ENCODE measurements at places on chromosomes 5 and 9.

DNA sequence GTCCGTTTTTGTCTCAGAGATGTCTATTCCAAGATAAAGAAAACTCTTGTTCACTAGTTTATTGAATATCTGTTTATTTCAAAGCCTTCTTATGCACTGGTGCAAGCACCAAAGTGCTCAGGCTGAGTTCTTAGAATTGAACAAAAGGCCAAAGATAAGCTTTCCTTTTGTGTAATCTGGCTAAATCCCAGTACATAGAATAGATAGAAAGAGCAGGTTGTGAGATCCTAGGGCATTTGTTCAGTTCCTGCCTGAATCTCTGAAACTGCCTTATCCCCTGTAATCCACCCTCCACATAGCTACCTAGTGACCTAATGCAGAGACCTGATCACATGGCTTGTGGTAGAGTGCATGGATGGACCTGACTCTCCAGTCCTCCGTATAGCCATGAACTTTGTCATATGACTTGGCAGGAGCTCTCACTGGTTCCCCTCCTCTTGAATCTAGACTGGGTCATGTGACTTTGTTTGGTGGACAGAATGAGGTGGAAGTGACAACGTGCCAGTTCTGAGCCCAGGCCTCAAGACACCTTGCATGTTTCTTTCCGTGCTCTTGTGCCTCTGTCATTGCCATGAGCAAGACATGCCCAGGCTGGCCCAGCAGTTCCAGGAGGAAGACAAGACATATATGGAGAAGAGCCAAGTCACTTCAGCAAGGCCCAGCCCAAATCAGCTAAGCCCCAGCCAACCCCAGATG is 139.3 kb upstream of the SHB start:
- no peak for DNase-seq

GRCh38 chr5:36214436-36214835 is 27.3 kb downstream of the NADK2 start:
- no peak for DNase-seq

DNA sequence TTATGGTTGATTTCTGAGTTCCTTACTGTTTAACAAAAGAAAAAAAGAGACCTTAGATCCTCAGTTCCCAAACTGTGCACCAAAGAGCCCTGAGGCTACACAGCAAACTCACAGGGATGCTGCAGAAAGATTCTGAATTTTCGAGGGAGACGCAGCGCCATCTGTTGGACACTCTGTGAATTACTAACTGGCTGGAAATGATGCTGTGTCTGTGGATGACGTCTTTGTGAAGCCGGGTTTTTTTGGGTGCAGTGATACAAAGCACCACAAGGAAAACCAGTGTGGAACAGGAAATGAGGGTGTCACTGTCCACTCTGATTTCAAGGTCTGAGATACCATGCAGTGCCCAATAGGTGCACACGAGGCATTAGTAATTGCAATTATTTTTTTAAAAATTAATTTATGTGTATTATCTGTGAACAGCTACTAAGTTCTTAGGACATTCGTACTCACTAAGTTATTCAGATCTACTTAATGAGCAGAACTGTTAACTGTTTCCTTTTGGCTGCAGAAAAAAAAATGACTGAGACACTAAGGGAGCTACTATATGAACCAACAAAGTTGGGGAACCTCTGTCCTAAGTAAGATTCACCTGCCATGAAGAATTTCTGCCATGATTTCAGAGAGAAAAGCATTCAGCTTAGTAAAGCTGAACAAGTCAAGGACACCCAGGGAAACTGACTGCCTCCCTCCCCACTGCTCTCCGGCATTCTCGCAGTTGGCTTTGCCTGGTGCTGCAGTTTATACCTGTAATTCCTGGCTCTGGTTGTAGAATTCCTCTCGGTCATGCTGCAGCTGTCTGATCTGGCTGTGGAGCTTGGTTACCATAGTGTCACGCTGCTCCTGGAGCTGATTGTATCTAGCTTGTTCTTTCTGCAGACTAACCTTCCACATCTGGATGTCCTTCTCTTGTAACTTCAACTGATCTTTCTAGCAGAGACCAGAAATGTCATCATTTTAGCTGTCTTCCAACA is 23.4 kb downstream of the SPACA9 start:
- DNase-seq, result peak; percentile 75

DNA sequence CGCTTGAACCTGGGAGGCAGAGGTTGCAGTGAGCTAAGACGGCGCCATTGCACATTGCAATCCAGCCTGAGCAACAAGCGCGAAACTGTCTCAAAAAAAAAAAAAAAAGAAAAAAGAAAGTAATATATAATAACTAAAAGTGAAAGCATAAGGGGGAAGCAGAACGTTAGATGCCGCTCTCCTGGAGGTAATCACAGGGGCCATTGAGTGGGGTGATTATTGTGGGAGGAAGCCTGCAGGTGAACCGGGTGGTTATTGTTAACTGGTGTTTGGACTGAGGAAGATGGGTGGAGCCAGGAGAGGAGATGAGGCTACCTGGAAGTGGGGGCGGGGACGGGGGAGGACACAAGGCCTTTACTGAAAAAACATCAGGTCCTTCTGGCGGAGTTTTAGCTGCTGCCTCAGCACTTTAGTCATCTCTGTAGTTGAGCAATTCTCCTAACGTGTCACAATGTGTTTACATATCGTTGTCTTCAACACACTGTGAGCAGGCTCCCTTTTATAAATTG is 5.3 kb upstream of the TJP2 start:
- peak; percentile 31 for DNase-seq

DNA sequence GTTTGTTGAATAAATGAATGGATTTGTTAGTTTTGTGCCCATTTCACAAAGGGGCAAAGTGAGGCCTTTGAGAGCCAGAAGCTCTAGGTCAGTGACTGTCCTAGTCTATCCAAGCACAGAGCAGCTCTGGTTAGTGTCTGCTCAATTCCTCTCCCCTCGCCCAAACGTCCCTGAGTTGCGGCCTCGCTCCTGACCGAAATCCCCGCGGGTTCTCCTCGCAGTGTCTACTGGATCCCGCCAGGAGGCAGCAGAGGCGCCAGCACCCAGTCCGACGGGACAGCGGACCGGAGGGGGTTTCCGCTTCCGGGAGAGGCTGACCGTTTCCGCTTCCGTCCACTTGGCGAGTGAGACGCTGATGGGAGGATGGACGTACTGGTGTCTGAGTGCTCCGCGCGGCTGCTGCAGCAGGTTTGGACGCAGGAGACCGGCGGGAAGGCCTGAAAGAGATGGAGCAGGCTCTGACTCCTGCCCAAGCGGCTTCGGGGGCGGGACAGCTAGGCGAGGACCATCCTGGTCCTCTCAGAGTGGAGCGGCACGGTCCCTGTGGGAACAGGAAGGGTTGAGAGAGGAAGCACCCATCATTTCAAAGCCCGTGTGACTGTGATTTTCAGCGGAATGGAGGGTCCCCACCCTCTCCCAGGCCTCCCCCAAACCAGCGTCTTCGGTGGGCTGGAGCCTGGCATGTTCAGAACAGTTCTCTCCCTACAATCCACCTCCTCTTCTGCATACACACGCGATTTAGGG is at the start of gene RARS1:
Gene RARS1, plus strand, starts transcription at position 336 of the 744 bp plus-strand sequence. Its CDS starts 28 bp downstream, at position 364.
- DNase-seq, result peak; percentile 77

DNA sequence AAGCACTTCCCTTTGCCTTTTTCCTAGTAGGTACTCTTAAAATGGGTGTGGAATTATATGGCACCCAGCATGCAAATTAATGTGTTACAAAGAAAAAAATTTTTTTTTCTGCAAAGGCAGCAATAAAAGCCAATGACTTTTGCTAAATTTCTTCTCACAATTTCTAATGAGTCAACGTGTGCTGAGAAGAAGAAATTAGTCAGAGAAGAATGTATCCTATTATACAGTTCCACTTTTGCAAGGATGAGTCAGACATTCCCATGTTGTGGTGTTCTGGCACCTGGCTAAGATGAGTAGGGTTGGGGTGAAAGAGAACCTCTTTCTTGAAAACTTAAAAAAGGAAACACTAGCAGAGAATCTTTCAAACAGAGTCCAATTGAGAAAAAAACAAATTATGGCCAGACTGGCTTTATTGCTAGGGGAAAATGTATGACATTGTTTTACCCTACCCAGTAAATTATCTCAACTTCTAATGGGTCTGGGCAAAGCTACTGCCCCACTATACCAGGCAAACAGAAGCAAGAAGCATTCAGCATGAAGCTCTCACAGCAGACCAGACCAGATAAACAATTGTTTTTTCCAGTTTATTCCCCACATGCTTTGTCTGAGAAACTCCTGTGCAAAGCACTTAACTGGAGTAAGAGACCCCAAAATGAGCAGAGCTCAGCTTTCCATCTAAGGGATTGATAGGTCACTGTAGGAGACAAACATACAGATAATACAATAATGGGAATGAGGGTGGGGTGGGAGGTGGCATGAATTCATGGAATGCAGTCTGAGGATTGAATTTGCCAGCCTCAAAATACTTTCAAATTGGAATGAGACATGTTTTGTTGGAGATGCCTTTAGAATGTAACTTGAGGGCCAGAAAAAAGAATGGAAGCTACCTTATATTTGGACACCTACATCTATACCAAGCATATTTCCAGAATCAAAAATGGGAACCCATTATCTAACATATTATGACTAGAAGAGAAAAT is 220.8 kb upstream of the RFX3 start:
- no peak for DNase-seq

DNA sequence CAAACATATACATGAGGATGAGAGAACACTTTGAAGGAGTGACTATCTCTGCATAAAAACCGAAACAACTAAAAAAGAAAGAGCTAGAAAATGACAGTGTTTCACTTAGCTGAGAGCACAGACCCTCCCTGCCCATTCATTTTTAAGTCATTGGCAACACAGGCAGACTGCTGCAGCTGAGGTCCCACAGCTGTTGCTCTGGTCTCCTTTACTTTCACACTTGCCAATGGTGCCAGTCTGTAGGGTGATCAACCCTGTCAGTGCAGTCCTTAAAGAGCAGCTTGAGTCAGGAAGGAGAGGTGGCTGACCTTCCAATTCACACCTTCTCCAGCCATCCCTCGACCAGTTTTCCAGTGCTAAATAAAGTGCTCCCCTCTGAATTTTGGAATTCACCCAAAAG is 508.3 kb upstream of the CCNG1 start:
- no peak for DNase-seq

GRCh38 chr9:97575673-97576200 is 57.4 kb downstream of the TSTD2 start:
- no peak for DNase-seq

- DNase-seq, result no peak
These were observed 50.8 kb downstream of the KCNN2 start for GRCh38 chr5:114412510-114413171.

All from central memory CD4-positive, alpha-beta T cell (primary cell).